ENCODE measurements at places on chromosomes 6 and 20.
A peak's percentile ranks its signal among the peaks of the same experiment; 100 is the strongest.

DNA sequence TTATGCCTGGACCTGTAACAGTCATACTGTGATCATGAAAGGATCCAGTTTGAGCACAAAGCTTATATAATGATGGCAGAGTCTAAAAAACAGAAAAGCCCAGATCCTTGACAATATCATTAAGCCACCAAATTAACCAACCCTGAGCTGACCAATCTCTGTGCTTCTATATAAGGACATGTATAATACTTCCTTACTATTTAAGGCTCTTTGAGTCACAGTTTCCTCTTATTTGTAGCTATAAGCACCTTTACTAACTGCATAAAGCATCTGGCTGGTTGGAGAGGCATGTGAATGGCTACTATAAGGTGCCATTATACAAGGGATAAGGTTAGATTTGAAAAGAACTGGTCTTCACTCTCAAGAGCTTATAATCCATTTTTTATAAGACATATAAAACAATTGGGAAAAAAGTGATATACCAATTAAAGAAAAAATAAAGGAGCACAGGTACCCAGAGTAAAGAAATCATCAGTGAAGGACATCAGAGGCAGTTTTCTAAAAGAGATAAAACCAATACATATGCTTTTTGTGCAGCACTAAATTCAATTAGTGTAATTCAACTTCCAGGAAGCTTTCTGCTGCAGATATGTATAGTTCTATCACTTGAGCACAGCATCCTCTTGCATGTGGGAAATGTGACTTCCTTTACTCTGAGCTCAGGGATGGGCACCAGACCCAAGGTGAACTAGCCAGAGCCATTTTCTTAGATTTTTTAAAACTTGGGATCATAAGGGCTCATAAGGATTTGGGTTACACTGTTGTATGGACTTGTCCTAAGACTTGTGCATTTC, 121.0 kb downstream of the BTBD9 start:
- DNase-seq = no peak

- DNase-seq = no peak
Measured at GRCh38 chr6:111952274-111952673, 79.0 kb upstream of the FYN start.

DNA sequence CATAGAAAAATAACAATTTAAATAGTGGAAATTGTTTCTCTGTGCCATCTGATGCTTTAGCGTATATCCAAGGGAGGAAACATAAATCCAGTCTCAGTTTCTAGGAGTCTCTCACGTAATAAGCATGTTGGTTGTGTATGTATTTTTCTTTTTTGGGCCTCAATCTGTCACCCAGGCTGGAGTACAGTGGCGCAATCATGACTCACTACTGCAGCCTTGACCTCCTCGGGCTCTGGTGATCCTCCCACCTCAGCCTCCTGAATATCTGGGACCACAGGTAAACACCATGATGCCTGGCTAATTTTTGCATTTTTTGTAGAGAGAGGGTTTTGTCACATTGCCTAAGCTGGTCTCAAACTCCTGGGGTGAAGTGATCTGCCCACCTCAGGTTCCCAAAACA, 78.6 kb upstream of the PLN start:
- no peak for DNase-seq

DNA sequence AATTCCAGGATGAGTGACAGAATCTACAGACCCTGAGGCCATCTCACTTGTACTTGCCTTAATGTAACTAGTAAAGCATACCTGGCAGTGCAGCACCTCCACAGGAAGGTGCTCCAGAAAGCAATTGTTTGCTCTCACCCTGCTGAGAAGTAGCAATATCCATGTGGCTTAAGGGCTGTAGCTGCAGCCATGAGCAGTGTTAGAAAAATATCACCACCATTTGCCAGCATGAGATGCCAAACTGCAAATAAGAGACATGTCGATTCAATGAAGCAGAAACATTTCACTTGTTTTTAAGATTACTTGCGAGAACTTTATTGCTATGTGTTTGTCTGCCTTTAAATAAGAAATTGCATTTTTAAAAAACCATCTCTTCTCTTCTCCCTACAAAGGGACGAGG, 151.5 kb downstream of the PRL start:
- DNase-seq = no peak

- no peak for DNase-seq
Measured at GRCh38 chr6:94278146-94278545, 858.8 kb upstream of the EPHA7 start.

DNA sequence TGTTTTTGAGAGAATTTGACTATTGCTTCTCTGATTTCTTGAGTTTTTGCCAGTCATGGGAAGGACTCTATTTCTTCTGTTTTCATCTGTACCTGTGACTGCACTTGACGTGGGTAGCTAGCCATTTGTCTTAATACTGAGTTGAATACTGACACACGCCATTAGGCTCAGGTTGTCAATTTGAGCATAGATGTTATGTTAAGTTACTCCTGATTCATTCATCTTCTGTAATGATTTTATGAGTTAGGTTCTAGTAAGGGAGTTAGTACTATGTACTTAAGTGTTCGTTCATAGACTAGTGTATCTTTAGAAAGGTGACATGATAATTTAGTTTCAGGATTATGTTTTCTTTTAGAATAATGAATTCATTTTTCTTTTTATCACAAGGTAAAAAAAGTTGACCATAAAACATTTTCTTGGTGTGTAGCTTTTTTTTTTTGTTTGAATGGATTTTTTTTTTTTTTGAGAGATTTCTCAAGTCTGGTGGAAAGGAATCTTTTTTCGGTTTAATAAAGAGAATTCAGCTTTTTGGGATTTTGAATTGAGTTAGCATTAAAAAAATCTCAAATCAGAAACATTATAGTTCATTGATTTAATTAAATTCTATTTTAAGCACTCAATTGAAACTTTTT, 1.7 kb downstream of the AFDN start:
- no peak for DNase-seq

DNA sequence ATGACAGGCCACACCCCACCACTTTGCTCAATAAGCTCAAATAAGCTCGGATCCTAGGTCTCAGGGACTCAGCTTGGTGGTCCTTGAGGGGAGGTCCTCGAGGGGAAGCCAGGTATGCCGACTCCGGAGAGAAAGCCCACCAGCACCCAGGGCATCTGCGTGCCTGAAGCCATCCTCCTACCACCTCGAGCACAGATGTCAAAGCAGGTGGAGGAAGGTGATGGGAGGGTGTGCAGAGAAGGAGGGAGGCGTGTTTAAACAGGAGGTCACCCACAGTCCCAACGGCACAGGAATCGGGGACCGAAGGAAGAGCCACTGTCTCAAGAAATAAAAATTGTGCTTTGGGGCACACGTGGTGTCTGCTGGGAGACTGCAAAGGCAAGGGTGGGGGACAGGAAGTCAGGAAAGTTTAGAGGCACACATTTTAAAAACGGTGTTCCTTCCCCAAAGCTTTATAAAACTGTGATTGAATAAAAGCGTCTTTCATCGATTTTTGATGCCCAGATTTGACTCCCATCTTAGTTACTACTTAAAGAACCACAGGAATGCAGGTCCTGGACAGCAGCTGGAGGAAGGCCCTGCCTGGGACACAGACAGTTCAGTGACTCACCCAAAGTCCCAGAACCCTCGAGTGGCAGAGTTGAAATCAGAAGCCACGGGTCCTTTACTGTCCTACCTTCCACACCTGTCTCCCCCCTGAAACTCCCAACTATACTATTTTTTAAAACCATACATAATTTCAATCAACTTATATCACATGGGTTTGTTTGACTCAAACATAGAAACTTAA, 221.0 kb upstream of the PDE10A start:
- no peak for DNase-seq

DNA sequence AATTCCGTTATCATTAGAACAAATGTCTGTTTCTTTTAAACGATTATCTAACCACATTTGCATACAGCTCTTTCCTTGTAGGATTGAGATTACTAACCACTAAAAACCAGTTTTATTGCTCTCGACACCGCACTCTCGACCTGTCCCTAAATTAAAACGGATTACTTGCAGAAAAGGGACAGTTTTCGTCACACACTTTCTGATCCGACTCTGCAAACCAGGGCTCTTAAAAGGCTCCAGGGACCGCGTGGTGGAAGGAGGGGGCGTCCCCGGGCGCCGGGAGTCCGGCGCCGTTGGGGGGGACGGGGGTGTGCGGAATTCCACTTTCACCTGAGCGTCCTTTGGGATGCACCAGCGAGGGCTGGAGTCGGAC, 731 bp downstream of the MAK start:
- DNase-seq = no peak

DNA sequence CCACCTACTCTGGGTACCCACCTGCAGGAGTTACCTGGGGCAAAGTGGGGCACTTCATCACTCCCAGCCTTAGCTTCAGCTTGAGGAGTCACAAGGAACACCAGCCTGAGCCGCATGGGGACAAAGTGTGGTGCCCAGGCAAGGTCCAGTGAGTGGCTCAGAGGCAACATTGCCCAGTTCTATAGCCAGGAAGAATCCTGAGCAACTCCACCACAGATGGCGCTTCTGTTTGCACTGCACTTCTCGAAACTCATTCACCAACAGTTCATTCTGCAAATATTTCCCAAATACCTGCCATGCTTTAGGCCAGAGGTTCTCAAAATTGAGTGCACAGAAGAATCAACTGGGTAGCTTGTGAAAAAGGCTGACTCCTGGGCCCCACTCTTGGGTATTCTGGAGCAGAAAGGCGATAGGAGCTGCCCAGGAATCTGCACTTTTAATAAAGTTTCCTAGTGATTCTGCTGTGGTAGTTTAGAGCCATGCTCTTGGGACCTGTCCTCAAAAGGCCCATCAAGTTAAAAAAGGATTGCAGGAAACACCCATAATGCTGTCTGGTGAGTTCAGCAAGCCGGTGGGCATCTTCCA, 83.1 kb downstream of the VEGFA start:
- DNase-seq = no peak

DNA sequence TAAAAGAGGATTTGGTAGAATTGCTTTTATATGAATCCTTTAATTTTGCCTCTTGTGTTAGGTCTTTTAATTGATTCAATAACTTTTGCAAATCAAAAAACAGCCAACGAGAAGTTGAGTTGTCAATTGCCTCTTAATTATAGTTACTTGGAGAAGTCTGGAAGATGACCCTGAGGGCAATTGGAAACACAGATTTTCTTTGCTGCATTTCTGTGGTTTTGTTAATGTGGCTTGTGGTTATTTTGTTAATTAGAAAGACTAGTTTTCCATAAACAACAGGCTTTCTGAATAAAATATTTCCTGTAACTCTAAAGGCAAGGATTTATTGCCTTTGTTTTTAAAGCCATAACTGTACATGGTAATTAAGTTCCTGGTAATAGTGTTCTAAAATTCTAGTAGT, 513.0 kb downstream of the EPHA7 start:
- no peak for DNase-seq

GRCh38 chr20:18164356-18164755, 26.7 kb downstream of the KAT14 start:
- no peak for DNase-seq

GRCh38 chr20:47205577-47206123, 150.8 kb downstream of the ZMYND8 start:
- peak; percentile 55 for DNase-seq

GRCh38 chr6:144395826-144396225, 110.7 kb downstream of the UTRN start:
- DNase-seq = no peak

DNA sequence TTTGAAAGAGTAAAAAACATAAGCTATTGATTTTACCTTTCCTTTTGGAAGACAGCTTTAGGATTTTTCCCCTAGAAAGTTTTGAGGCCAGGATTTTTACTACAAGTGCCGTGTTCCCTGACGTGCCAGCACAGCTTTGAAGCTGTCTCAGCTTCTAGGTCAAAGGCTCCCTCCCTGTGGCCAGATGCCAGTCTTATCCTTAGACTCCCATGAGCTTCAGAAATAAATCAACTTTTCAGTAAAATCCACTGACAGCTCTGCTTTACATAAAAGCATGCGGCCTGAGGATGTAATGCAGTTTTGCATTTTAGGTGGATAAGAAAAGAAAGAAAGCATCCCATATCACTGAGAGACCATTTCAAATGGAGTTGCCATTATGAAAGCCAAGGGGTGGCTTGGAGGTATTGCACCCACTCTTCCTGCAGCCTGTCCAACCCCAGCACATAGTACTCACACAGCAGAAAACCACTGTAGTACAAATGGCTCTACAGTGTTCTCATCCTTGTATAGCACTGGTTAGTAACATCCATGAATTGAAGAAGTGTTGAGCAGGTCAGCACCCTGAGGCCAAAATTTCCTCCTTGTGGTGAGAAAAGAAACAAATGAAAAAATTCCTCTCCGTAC, 15.2 kb upstream of the ATXN1 start:
- no peak for DNase-seq

- DNase-seq = no peak
Measured at GRCh38 chr20:20199361-20200160, 147.2 kb downstream of the CFAP61 start.

DNA sequence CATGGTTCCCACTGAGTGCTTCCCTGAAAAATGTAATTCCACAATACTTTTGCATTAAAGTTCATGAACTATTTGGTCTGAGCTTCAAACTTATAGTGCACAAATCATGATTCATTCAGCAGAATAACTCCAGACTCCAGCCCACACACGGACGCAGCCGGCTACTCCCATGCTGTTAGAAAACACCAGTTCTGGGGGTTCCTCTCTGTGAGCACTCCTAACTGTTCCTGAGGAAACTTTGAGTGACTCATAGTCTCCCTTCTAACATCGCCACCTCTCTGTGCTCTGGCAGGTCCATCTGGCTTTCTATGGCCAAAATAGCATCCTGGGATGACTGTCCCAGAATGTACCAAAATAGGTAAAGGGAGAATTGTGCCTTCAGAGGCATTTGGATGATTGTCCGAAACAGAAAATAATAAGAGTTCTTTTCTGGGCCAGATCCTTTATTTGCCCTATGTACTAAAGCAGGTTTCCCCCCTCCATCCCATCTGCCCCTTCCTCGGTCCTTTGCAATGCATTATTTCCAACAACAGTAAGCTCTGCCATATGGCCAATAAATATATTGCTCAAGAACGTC, 32.3 kb upstream of the LY86 start:
- DNase-seq = no peak

GRCh38 chr20:40945754-40946450, 82.7 kb upstream of the TOP1 start:
- DNase-seq = peak; percentile 18

- DNase-seq = peak; percentile 9
Measured at GRCh38 chr6:27592481-27593199, 119.7 kb upstream of the ZNF184 start.

DNA sequence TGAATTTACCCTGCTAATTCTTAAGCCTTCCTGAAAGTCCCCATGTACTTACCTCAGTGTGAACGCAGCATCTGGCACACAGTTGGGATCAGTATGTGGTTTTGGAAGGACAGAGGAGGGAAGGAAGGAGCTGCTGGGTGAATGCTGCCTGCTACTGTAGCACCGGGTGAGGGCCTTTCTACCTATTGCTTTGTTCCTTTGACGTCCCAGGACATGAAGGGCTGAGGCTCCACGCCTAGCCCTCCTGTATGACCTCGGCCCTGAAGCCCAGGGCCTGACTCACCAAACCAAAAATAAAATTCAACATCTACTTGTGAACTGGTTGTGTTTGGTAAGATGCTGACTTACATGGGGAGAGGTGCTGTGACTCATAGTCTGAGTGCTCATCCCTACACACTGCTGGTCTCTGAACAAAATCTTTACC, 51.1 kb downstream of the ARID1B start:
- no peak for DNase-seq

GRCh38 chr6:151589667-151590066, 95.8 kb downstream of the CCDC170 start:
- no peak for DNase-seq
